Sigmoid colon (tissue), 7 donors: ENCODE measurements at places on chromosomes 1 and 21. TPM values are rescaled to one million over a fixed set of nuclear protein-coding genes. Genes with fewer than 3 reads are reported as not detected.

DNA sequence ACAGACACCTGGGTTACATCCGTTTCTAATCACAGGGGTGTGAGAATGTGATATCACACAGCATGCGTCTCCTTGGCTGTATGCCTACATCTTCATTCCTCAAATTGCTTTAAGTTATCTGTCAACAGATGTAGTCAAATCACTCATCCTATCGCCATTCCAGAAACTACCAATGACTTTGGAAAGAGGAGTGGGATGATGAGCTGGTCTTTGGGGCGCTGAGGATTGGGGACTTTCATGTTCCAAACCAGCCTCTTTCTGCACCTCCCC is 104.8 kb downstream of the NAV1 start:
- no peak for DNase-seq

GRCh38 chr1:68201546-68202238 is 30.6 kb downstream of the WLS start:
- DNase-seq = no peak

GRCh38 chr1:185365951-185366350 is 48.9 kb upstream of the IVNS1ABP start:
- DNase-seq = no peak

GRCh38 chr1:33391343-33392078 is 39.4 kb downstream of the PHC2 start:
- DNase-seq = no peak

GRCh38 chr21:46039891-46040660 is 57.8 kb upstream of the COL6A2 start:
- DNase-seq = peak; percentile 47

DNA sequence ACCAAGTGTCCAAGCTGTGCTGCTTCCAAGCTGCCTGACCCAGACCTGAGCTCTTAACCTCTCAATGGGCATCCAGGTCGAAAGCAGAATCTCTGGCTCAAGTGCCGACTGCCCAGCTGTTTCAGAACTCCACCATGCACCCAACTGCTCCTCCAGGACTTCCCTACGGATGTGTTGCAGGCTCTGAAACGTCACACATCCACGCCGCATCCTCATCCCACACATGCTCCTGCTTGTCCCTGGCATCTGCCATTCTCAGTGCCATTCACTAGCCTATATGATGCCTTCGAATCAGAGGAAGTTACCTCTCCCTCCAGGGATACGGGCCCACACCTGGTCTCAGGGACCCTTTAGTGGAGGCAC is 11.2 kb downstream of the PDZK1IP1 start:
- DNase-seq = no peak

- DNase-seq = no peak
Observed at GRCh38 chr1:111864862-111865261, 109.2 kb downstream of the DDX20 start.

GRCh38 chr1:85343213-85343611 is 66.8 kb upstream of the BCL10 start:
- DNase-seq = no peak

DNA sequence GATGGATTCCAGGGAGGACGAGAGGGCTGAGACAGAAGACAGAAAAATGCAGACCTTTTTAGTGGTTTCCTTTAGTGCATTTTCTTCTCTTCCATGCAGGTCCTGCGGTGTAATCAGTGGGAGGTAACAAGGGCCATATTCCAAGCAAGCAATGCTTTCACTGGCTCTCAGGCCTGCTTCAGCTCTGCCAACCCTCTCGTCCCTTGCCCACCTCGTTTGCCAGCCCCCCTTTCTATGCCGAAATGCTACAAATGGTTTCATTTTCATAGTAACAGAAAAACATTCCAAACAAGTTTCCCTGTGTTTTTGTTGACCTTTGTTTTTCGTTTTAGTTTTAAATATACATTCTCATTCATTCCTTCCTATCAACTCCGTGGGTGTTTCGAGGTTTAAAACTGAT is 443.1 kb downstream of the TTLL7 start:
- no peak for DNase-seq

- peak; percentile 92 for DNase-seq
Observed at GRCh38 chr1:151059109-151060006, at the start of gene CDC42SE1. Gene CDC42SE1, minus strand, starts transcription at chr1:151059622. Its CDS starts 3,892 bp downstream, at chr1:151055730.

DNA sequence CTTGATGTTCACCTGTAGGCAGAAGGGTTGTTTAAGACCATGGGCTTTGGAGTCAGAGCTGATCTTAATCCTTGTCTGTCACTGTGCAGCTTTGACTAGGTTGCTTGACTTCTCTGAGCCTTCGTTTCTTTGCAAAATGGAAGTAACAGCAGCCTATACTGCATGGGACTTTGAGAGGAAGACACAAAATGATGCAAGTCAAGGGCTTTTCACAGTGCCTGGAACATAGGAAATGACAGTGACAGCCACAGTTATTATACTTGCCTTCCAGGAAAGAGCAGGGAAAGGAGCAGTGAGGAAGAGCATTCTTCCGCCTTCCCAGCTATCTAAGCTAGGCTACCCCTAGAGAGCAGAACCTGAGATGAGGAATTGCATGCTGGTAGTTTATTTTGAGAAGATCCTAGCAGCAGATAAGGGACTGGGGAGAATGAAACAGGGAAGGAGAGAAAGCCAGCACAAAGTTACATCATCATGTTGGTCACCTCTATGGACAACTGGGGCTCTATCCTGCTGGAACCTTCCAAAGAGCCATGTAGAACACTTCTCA is 3.1 kb downstream of the CSF3R start:
- DNase-seq = no peak

GRCh38 chr21:41824466-41825207 is 54.5 kb downstream of the PRDM15 start:
- no peak for DNase-seq

The HSPA6 gene
- total RNA-seq = 2.9 TPM

The LENEP gene
- total RNA-seq = not detected
